ENCODE measurements at places on chromosomes 5 and 9. TPM values are rescaled to one million over a fixed set of nuclear protein-coding genes. Genes with fewer than 3 reads are reported as not detected.

Gene CATSPER3
- not detected for total RNA-seq

DNA sequence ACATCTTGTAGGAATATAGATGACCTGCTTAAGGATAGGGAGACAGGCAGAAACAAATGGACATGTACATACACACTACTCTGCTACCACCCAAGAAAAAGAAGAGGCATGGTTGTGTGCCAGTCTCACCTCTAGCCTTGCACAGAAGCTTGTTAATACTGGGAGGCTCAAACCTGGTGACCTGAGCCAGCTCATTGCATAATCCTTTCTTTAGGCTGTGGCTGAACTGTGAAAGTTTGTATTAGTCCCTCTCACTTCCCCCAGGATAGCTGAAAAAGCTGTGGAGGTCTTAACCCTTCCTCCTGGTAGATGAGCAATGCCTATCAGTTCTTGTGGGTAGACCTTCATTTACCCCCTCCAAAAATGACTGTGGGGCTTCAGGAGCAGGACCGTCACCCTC is 28.7 kb downstream of the TPD52L3 start:
- no peak for DNase-seq

DNA sequence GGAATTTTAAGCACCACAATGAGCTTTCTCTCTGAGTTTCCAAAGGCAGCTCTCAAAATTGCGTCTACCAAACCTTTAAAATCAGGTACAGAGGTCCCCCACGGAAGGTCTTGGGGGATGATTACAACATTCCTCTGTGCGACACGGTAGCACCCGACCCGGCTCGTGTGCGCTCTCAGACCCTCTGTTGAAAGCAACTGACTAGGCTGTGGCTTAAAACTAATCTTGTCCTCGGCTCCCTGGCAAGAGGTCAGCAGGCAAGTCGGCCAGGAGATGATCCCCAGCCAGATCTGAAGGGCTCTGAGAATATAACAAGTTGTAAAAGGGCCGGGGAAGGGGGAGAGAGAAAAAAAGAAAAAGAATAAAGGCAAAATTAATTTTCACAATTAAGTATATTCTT is 92.6 kb upstream of the LMX1B start:
- DNase-seq = no peak

- DNase-seq = no peak
Measured at GRCh38 chr5:78534148-78534904, 114.2 kb downstream of the LHFPL2 start.
